ENCODE measurements at places on chromosomes 16 and 17.

- no peak for DNase-seq
These were observed 64.2 kb downstream of the BMERB1 start for GRCh38 chr16:15498427-15499175.

DNA sequence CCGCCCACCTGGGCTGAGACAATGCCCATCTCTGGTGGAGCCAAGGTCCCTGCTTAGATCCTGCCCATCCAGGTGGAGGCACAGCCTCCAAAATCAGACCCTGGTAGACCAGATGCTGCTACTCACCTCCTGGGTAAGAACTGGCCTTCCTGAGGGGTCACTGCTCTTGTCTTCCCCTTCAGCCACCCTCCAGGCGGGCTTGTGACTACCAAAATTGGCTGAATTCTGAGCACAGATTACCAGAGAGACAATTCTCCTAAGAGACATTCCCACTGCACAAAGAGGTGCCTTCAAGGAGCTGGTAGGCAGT lies 10.9 kb downstream of the MMP2 start:
- no peak for DNase-seq

- no peak for DNase-seq
These were observed 488 bp downstream of the TFAP4 start for GRCh38 chr16:4272114-4272956.

DNA sequence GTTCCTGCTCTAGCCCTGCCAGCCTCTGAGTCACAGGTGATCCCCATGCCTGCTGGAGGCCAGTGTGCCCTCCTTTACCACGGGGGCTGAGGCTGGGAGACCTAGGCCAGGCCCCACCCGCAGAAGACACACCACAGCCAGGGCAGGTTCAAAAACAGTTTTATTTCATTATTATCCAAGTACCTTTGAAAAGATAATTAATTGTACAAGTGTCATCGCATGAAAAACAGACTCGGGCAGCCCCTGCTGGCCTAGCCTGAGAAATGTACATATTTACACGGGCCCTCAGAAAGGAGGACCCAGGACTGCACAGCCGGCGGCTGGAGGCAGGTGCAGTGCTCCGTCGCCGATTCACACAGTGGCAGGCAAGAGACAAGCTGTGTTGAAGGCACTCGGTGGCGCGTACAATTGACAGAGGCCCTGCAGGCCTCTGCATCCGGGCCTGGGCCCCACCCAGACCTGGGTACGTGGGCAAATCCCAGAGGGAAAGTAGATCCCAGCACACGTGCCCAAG lies 4.4 kb downstream of the PDIA2 start:
- DNase-seq = no peak

DNA sequence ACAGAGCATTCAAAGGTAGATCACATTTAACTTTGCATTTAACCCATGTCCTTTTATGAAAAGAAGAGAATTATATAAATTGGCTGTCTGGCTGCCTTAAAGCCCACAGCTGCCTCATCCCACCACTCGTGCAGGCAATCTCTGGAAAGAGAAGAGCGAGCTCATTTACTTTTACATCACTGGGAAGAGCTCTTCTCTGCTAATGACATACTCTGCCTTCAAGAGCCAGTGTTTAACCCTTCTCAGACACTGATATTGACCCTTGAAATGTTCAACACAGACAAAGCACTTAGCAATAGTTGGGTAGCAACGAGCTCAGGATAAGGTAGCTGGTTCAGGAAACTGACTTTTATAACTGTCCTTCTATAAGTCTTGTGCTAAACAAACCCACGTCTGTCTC lies 6.8 kb downstream of the KRT38 start:
- DNase-seq = no peak

DNA sequence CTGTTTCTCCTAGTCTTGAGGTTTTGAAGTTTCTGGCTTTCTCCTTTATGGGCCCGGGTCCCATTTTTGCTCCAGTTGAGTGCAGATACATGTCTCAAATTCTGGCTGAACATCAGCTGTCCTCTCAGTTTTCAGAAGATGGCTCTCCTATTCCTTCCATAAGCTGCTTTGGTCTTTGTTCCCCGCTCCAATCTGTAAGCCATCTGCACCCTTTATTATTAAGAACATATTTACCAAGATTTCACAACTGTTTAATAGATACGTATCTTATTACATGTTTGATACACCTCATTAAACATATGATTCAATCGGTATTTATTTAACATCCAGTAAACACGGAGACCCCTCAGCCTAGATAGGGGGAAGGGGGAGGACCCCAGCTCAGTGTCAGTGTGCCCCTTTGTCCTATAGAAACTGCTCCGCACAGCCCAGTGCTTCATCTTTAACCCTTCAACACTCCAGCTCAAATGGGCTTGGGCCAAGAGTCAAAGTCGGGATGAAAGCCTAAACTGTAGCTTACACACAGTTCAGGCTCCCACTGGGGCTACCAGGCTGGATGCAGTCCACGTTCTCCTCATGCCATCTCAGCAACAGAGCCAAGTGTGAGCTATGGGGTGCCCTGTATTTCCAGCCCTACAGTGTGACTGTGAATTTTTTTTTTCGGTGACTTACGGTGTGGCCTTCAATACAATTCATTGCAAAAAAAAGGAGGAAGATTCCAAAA lies 166.0 kb upstream of the ZFHX3 start:
- no peak for DNase-seq

DNA sequence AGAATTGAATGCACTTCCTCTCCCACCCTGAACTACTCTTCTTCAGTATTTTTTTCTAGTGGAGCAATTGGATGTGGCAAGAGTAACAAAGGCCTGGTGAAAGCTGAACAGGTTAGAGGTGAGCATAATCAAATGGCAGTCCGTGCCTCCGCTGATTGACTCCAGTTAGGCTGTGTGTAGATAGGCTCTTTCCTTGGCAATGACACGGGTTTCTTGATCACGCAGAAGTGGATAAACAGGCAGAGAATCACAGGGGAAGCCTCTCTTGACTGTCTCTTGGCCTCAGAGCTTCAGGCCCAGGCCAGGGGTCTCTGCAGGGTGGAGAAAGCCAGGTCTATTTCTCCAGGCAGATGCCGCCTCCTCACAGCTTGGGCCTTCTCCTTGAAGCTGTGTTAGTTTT lies 4.2 kb downstream of the CD300LB start:
- no peak for DNase-seq

DNA sequence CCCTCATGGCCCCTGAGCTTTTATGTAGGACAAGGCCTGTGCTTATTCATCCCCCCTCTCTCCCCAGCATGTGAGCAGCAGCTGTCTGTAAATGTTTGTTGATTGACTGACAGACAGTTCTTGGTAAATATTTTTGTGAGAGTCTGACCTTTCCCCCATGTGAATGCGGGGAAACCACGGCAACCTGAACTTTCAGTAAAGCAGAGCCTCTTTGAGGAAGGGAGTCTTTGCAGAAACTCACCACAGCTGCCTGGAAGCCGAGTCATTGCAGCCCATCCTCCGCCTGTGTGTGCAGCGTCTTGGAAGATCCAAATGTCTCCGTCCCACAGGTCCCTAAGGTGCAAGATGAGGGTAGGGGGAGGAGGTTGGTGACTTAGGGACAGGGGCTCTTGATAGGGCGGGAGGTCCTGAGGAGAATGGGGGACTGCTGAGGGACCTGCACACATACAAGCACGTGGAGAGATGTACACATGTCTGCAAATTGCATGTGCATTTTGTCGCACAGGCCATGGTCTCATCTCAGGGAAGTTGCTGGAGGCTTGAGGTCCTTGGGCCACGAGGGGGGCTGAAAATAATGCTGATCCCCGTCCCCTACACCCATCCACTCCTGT lies 23.0 kb upstream of the IL21R start:
- DNase-seq = no peak

GRCh38 chr17:38789185-38789584 lies 10.2 kb downstream of the PIP4K2B start:
- DNase-seq = no peak

GRCh38 chr17:78637643-78638420 lies 60.6 kb upstream of the DNAH17 start:
- no peak for DNase-seq

- DNase-seq = no peak
These were observed 15.8 kb downstream of the PGS1 start for GRCh38 chr17:78394209-78394608.

DNA sequence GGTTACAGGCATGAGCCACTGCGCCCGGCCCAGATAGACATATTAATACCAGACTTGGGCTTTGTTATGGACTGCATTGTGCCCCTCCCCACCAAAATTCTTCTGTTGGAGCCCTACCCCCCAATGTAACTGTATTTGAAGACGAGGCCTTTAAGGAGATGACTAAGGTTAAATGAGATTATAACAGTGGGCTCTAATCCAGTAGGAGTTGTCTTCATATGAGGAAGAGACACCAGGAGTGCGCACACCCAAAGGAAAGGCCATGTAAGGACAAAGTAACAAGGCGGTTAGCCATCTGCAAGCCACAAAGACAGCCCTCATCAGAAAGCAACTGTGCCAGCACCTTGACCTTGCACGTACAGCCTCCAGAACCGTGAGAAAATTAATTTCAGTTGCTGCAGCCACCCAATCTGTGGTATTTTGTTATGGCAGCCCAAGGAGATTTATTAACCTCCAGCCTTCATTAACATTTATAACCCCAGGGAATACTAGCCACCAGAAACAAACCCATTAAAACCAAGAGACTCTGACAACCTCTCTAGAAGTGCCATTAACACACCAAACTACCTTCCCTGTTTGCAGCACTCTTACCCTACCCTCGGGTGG lies 107.6 kb downstream of the TTC19 start:
- no peak for DNase-seq

DNA sequence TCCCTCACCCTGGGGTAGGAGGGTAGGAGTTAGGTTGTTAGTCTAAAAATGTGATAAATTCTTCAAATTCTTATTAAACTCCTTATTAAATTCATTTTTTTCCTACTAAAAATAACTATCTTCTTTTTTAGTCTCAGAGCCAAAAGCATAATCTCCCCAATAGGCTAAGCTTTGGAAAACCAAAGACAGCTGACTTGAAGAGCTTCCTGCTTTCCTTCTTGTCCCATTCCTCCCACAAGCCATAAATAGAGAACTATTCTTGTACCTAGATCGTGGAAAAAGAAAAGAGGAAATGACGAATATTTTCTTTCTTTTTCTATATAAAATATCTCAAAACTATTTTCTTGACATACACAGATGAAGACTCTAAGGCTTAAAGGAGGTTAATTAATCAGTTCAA lies 486.9 kb downstream of the CDH8 start:
- DNase-seq = no peak

DNA sequence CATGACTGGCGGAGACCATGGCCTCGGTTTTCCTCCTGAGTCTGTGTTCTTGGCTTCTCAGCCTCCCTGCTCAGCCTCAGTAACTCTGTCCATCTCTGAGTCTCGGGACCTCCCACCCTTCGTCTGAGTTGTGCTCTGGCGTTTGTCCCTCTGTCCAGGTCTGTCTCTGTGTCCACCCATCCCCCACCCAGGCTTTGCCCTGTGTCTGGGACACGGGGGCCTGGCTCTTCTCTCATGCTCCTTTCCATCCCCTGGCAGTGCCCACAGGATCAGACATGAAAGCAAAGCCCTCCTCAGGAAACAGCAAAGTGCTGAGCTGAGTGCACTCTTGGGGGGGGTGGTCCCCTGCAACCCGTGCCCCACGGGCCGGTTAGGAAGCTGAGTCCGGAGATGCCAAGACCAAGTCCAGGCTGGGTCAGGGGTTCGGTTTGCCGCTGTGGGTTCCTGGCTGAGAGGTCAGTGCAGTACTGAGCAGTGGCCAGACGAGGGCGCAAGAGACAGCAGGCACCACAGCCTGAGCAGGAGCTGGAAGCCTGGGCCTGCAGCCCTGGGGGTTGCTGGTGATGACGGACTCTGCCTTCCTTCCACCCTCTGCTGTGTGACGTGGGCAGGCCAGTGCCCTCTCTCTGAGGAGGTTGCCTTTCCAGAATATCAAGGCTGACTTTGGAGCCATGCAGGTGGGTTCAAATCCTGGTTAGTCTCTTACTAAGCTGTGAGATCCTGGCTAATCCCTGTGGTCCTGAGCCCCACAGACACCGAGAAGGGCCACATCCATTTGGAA lies 2.5 kb downstream of the P2RX1 start:
- peak; percentile 72 for DNase-seq

DNA sequence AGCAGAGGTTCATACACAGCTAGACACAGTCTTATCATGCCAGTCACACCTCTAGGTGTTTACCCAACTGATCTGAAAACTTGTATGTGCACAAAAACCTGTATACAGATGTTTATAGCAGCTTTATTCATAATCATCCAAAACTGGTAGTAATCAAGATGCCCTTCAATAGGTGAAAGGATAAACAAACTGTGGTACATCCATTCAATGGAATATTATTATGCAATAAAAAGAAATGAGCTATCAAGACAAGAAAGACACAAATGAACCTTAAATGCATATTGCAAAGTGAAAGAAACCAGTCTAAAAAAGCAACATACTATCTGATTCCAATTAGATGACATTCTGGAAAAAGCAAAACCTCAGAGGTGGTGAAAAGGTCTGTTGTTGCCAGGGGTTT lies 47.6 kb upstream of the CNEP1R1 start:
- DNase-seq = no peak

DNA sequence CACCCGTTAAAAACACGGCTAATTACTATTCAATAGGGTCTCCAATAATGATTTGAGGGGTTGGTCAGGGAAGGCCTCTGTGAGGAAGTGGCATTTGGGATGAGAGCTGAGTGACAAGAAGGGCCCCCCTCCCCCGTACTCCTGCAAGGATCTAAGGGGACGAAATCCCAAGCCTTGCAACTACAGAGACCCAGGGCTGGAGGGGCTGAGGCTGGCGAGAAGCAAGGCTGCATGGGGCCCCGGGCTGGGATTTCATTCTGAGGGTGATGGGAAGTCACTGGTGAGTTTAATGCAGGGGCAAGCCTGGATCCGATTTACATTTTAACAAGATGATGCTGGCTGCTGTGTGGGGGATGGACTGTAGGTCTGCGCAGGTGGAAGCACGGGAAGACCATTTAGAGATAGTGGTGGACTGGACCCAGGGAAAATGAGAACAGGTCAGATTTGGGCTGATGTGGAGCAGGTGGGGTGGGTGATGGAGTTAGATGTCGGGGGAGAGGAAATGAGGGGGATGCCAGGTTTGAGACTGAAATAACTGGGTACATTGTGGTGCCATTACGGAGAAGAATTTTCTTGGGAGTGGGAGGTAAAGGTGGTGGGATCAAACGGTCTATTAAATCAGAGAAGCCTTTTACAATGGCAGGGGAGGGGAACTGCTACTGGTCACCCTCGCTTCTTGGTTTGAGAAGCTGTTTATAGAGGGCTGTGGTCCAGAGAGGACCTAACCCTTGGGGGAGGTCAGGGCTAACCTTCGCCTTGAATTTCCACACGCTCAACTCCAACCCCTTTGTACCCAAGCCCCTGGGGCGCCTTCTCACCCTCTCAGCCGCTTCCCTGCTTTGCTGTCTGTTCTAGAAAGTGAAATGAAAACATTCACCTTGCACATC lies 932 bp upstream of the MYBBP1A start:
- DNase-seq = no peak

All from activated T-cell treated with anti-CD3 and anti-CD28 coated beads for 4 hours (primary cell).